Activated T-helper 2 cell treated with anti-CD3 and anti-CD28 coated beads, Interferon-gamma antibody, Interleukin-2, Interleukin-4, amounts not matched to agents 10 μg/mL and 5 μg/mL and 100 μg/mL, durations not matched to agents 14 hours and 24 hours and 36 hours (primary cell): ENCODE measurements at places on chromosomes 2 and 18.

DNA sequence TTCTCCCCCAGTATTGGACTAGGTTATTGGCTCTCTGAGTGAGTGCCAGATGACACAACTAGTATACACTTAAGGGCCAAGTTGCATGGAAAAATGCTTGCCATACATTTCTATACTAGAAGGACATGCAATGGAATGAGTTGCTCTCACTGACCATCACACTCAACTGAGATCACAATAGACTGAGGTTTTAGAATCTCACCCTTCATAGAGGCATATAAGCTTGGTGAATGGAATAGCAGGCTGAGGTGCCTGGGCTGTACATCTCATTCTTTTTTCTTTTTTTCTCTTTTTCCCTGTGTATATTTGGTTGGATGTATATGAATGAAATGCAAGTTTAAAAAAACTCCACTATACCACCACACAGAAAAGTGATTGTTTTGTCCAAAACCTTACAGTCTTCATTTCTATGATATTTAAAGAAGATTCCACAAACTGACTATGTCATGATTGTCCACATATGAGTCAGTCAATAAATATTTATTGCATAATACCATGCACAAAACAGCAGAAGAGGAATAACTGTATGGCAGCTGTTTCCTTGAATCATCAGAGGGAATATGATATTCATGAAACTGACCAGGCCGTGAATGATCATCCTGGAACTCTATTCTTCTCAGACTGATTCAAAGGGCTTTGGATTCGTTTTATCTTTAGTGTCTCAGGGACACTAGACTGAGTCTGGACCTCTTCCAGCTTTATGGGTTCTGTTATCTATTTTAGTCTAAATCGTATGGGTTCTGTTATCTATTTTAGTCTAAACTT is 122.6 kb upstream of the STK17B start:
- no peak for DNase-seq

DNA sequence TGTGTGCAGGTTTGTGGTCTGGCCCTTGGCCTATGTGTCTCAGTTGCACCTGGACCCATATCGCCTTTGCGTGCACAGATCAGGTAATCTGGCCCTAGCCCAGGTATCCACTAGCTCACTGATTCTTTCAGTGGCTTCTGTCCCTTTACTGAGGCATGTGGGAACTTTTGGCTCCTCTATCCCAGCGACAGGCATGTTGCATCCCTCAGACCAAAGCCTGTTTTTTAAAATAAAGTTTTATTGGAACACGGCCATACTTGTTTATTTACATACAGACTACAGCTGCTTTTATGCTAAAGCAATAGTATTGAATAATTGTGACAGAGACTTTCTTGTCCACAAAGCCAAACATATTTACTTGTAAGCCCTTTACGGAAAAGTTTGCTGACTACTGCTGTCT is 39.9 kb upstream of the UPP2 start:
- no peak for DNase-seq

- DNase-seq: no peak
These were observed 190.4 kb downstream of the PLCL1 start for GRCh38 chr2:197994751-197995150.

GRCh38 chr2:177363332-177363731 is 29.2 kb upstream of the AGPS start:
- DNase-seq: no peak

- no peak for DNase-seq
These were observed 50.5 kb upstream of the HS6ST1 start for GRCh38 chr2:128369108-128369555.

DNA sequence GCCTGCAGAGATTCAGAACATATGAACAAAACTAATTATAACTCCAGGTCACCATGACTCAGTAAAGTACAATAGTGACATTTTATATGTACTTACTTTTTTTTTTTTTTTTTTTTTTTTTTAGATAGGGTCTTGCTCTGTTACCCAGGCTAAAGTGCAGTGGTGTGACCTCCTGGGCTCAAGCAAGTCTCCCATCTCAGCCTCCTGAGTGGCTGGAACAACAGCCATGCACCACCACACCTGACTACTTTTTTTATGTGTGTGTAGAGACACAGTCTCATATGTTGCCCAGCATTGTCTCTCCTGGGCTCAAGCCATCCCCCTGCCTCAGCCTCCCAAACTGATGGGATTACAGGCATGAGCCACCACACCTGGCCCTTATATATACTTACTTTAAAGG is 130.7 kb upstream of the B3GNT2 start:
- DNase-seq: no peak

GRCh38 chr2:156445296-156446220 is 9.4 kb downstream of the GPD2 start:
- DNase-seq: no peak

DNA sequence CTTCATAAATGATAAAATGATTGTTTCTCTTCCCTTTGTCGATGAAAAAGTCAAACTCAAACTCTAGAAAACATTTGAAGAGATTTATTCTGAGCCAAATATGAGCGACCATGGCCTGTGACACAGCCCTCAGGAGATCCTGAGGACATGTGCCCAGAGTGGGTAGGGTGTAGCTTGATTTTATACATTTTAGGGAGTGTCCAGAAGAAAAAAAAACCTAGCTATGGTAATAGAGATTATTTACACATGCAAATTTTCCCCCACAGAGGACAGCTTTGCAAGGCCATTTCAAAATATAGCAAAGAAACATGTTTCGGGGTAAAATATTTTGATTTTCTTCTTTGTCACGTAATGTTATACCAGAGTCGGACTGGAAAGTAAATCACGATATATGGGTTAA is 92.4 kb upstream of the TRIB2 start:
- DNase-seq: no peak

DNA sequence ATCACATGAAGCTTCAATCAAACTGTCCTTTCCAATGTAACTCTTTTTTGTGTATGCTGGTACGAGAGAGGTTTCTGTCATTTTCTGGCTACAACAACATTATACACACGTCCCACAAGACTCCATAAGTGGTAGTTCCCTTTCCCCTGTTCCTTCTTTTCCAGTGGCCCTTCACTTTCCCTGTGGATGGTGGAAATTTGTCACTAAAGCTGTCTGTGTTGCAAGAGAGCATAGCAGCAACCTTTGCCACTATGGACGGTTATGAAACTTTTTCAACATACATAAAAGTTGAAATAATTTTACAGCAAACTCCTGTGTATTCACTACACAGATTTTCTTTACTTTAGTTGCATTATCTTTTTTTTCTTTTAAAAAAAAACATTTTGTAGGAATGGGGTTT is 18.7 kb downstream of the DBI start:
- DNase-seq: no peak

DNA sequence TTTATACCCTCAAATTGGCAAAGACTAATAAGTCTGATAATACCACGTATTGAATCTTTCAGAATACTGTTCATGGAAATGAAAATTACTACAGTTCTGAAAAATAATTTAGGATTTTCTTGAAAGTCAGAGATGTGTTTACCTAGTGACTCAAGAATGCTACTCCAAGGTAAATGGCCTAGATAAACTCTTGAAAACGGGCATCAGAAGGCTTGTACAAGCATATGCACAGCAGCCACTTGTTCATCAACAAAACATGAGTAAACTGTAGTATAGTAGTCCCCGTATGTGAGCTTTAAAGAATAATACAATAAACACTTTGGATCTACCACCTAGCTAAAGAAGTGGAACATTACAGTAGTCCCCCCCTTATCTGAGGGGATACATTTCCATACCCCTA is 157.5 kb downstream of the THADA start:
- DNase-seq: no peak

- no peak for DNase-seq
These were observed 131.5 kb downstream of the FAM161A start for GRCh38 chr2:61722318-61722717.

DNA sequence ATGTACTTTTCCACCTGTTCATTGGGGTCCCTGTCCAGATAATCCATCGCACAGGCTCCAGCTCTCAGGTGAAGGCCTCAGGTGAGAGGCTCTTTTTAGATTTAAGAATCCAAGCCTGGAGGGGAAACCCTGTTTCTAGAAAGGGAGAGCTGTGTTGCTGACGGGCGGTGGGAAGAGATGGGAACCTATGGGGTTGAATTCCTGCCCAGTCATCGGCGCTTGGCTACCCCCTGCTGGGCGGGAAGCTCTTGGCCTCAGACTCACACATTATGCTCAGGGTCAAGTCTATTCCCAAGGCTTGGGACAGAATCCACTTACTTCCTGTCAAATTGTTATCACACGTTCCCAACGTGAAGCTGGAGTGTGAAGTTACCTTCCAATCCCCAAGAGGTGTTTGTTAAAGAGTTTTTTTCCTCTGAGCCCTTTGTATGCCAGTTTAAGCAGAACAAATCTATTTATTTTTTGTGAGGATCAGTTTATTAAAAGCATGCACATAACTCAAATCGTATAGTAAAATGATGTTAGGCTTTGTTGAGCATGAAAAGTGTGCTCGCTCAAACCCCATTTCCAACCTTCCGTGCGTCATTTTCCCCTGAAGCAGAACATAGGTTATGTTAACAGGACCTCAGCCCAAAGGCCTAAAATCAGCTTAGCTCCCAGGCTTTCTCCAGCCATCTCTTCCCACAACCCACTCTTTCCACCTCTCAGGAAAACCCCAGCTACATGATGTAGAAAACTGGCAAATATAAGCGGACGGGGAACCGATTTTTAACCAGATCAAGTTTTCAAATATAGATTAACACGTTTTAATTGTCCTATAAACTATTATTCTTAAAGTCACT is 181.7 kb upstream of the ETAA1 start:
- no peak for DNase-seq

DNA sequence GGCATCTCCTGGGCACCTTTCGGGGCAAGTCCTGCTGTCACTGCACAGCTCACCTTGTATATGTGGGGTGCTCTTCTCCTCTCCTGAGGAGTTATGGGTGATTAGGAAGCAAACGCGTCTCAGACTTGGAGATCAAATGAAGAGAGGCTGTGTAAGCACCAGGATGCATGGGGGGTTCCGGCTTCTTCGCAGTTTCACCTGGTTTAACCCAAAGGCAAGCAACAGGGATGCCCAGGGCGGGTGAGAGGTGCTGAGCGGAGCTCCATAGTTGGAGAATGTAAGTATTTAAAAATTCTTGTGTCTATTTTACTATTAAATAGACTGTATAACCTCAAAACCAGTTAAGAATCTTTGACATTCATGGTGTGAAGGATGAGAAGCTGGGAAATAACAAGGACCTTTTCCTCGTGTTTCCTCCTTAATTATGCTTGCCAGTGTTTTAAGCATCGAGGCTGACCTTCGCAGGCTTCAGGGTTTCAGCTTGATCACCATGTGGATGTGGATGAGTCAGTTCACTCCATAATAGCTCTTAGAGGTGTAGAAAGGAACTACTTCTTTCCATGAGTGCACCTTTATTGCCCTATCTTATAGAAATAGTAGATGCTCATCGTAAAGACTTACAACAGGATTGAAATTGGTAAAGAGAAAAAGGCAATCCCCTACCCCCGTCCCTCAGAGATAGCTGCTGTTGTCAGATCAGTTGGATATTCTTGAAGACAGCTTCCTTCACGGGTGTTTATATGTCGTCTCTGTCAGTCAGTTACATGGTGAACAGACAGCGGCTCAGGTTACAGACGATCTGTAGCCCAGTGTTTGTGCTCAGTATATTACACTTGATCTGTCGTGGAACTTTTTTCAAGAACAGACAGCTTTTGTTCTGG is 201.1 kb downstream of the AGAP1 start:
- DNase-seq: no peak

GRCh38 chr18:75839041-75839440 is 411.5 kb upstream of the SMIM21 start:
- no peak for DNase-seq

DNA sequence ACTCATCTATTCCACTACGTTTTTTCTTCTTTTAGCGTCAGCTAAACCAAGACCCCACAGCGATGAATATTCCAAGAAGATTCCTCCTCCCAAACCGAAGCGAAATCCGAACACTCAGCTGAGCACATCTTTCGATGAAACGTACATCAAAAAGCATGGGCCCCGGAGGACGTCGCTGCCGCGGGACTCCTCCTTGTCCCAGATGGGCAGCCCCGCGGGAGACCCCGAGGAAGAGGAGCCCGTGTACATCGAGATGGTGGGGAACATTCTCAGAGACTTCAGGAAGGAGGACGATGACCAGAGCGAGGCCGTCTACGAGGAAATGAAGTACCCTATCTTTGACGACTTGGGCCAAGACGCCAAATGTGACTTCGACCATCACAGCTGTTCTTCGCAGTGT is 182.4 kb downstream of the NYAP2 start:
- no peak for DNase-seq

GRCh38 chr2:80246534-80246933 is 58.0 kb downstream of the LRRTM1 start:
- DNase-seq: no peak

- DNase-seq: no peak
These were observed 17.0 kb downstream of the VRK2 start for GRCh38 chr2:58063641-58064040.
